Activated naive CD4-positive, alpha-beta T cell (primary cell): ENCODE measurements at places on chromosomes 3 and 15.

GRCh38 chr3:195203606-195204005 lies 67.4 kb downstream of the XXYLT1 start:
- no peak for DNase-seq

DNA sequence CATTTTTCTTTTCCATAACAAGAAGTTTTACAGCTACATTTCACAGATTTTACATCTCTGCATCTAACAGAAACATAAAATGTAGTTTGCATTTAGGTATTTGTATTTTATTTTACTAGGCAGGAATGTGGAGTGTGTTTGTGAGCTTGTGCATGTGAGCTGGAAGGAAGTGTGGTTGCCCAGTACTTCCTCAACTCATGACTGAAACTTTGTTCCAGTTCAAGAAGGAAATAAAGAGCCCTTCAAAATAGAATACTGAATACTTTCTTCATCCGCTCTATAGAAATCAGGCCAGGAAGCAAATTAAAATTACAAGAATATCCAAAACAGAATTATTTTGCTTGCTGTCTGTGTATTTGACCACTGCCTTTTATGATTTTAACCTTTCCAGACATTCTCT lies 81.3 kb downstream of the CHL1 start:
- DNase-seq = no peak

DNA sequence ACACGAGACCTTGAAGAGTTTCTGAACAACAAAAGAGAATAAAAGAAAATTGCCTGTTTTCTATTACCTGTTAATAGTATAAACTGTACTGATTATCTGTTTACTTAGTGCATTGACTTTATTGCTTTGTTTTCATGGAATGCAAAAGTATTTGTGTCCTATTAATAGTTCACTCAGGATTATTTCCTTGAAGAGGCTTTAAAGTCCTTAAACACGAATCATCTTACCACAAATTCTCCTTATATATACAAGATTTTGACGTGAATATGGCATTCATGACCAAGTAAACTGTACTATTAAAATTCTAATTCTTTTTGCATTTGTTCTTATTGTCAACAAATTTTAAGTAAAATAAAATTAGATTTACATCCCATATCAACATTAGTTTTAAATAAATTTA lies 513.0 kb downstream of the NTRK3 start:
- no peak for DNase-seq

- no peak for DNase-seq
These were observed 397.9 kb upstream of the GOLIM4 start for GRCh38 chr3:168493412-168494205.

DNA sequence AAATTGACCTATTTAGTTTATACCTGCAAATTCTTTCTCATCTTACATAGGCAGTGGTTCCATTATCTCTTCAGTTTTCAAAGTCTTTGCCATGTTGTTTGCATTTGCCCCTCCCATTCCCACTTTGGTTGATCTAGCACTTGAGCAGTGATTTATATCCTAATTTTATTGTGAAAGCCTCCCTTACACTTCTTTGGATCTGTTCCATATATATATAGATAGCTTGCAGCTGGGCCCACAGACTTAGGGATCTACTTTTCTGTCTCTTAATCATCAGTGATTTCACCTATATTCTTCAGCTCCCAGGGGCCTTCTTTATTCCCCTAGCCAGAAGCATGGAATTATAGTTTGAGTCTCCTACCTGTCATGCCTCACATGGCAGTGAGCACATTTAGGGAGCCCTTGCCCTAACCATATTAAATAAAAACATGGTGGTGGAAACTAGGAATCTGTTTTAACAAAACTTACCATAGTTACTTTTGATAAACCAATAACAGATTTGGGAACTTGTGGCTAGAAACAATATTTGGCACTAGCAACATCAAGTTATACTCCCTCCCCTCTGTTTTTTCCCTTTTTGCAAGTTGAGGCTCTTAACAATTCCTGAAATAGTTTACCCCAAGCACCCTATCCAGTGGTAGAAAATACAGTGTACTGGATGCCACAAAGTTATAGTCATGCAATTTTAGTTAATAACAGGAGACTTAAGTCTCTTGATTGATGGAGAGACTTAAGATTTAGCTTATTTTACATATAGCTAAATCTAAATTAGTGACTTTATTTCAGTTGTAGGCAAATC lies 41.7 kb downstream of the ARIH1 start:
- no peak for DNase-seq

GRCh38 chr3:69491975-69492374 lies 106.1 kb upstream of the FRMD4B start:
- no peak for DNase-seq

DNA sequence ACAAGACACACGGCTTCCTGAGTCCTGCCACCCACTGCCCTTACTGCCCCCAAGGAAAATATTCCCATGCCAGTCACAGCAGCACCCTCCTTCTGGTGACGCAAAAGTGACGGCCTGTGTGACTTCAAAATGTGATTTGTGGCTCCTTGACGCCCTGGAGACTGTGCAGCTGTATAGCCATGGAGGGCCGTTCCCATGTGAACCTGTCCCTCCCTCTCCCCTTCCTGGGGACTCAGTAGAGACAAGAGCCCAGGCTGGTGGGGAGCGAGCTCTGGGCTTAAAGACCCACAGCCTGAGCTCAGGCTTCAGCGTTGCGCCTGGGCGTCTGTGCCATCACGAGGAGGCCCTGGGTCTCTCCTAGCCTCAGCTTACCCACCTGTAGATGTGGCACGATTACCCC lies 78.2 kb downstream of the TOP2B start:
- DNase-seq = no peak

DNA sequence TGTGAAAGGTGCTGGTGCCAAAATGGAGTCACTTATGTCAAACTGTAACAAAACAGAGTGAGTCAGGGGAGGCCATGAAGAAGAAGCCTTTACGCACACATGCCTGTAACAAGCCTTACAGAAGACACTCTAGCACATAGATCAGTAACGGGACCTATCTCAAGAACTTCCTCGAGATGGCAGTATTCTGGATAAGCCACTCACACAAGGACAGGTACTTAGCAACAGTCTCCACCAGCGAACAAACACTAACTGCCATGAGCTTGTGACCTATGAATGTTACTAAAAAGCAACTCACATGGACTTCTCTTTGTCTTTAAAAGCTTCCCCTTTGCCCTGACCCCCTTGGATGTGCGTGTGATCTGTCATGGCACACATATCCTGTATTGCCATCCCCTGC lies 235.1 kb downstream of the CD47 start:
- no peak for DNase-seq

DNA sequence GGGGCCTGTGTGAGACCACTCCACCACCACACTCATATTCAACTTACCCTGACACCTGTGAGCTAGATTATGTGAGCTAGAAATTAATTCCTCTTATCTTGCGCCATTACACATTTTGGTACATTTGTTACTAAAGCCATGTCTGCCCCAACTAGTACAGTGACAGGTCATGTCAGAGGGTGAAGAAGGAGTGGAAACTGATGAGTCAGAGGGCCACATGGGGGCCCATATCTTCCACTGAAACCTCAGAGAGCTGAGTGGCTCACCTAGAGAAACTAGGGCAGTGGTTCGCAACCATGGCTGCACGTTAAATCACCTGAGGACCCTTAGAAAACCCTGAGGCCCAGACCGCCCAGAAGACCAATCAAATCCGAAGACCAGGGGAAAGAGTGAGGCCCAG lies 15.7 kb upstream of the MEF2A start:
- DNase-seq = no peak

- DNase-seq = no peak
These were observed 61.3 kb downstream of the CRYBG3 start for GRCh38 chr3:97882975-97883598.
